ENCODE measurements at places on chromosomes 16 and 17.

- DNase-seq = no peak
Measured at GRCh38 chr17:77832180-77832560, 126.3 kb upstream of the TNRC6C start.

DNA sequence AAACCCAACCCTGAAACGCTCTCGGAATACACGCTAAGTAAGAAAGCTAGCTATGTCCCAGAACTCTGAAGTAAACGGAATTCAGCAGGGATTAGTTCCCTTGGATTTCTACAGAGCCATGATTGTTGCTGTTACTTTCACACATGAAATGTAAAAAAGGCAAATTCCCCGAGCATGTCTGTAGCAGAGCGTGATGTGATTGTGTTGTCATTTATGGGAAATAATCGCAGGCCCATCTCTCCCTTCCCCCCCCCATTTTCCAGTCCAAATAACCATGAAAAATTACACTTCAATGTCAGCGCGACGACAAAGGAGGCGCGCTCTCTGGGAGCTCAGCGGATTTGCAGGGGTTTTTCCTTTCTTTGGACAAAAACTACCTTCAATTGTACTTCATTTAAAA lies 209.0 kb downstream of the ZFHX3 start:
- no peak for DNase-seq

DNA sequence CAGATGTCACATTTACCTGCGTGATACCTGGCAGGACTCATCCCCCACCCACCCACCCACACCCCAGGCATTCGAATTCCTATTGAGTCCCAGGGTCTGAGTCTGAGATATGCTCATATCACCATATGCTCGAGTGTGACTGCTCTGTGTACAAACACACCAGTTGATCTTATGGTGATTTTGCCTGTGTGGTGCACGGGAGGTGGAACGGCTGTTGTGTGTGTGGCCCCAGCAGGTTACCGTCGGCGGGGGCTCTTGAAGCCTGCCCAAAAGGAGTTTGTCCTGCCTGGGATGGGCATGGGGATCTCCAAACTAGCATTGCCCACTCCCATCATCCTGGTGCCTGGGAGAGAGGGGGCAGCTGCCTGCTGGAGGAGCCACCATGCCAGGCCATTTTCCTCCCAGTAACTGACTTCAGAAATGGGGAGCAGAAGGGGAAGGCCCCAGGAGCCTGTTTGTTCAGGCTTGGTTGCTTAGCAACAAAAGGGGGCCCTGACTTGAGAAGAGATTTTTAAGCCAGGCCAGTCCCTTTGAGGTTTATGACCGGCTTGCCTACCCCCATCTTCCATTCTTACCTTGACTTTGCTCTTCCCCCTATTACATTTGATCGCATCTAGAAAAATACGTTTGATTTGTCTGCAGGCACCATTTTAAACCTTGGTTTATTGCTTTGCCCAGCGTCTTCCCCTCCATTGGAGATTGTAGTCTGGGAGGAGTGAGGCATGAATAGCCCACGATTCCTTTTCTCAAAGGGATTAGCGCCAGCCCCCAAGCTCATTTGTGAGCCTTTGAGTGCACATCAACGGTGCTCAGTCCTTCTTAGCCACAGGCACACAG lies 217.7 kb downstream of the CCDC182 start:
- DNase-seq = no peak

- DNase-seq = no peak
Measured at GRCh38 chr17:2893422-2893914, 97.2 kb downstream of the RAP1GAP2 start.

- no peak for DNase-seq
Measured at GRCh38 chr16:75062135-75062975, 54.2 kb downstream of the LDHD start.

GRCh38 chr17:48047113-48047740 lies 932 bp upstream of the NFE2L1 start:
- DNase-seq = no peak

DNA sequence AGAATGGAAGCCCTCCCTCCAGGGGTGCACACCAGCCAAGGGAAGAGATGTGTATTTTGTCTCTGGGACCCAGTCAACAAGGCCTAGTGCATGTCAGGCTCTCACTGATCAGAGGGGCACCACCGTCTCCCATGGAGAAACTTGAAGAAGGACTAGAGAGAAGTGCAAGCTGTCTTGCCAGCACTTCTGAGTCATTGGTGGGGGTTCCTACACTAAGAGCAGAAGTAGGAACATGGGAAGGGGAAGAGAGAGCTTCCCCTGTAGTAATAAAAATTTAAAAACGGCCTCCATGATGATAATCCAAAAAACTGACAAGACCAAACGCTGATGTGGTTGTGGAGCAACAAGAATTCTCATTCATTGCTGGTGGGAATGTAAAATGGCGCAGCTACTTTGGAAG lies 46.3 kb downstream of the DYNLRB2 start:
- no peak for DNase-seq

DNA sequence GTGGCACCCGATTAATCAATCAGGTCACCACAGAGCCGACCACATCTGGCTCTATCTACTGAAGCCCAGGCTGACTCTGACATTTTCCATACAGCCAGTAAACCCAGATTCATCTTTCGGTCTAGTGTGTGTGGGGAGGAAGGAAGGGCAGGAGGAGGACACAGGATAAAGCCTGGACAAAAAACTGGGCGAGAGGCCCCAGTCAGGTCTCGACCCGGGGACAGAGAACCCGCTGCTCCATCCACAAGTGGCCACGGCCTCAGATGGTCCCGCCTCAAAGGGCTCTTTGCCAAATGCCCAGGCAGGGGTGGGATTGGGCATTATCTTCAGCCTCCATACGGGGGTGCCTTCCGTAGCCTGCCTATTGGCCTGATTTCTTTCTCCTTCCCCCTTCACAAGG lies 7.8 kb downstream of the ABR start:
- DNase-seq = no peak

- DNase-seq = no peak
Measured at GRCh38 chr17:28204751-28205150, 114.2 kb upstream of the TMEM97 start.

Measured in stimulated activated CD8-positive, alpha-beta memory T cell treated with anti-CD3 and anti-CD28 coated beads, Interleukin-4, amount 100 ng/mL, for 24 hours (primary cell).